Activated CD4-positive, alpha-beta memory T cell treated with anti-CD3 and anti-CD28 coated beads for 36 hours (primary cell): ENCODE measurements at places on chromosomes 4 and X. TPM values are rescaled to one million over a fixed set of nuclear protein-coding genes. Genes with fewer than 3 reads are reported as not detected.

DNA sequence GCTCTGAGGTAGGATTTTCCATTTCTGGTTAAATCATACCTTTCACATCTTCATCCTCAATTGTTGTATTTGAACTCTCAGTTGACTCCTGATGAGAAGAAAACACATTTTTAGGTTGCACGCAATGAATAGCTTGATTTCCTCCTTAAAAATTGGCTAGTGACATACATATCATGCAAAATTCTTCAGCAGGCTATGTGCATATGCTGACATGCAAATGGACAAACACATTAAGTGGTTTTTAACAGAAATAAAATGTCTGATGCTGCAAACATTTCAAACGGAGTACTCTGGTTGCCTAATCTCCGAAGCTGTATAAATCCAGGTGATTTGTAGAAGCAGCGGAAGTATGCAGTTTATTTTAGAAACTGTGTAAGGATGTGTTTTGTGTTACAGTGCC, 261.1 kb downstream of the CAMK2D start:
- no peaks in the 10 kb centered on the region for H3K27me3 ChIP-seq
- H3K4me1 ChIP-seq: no peaks in the 10 kb centered on the region
- no peak overlapping the region for H3K4me3 ChIP-seq
- H3K27ac ChIP-seq: no peak overlapping the region
- peaks cover 58% of the 10 kb centered on the region for H3K36me3 ChIP-seq

The AR gene
- total RNA-seq: 0.22 TPM

The ERCC6L gene
- 10.5 TPM for total RNA-seq

The TEX13D gene
- not detected for total RNA-seq

The UCP1 gene
- not detected for total RNA-seq
